Nucleus accumbens (tissue), 56 donors: ENCODE measurements at places on chromosomes 7 and 10.

DNA sequence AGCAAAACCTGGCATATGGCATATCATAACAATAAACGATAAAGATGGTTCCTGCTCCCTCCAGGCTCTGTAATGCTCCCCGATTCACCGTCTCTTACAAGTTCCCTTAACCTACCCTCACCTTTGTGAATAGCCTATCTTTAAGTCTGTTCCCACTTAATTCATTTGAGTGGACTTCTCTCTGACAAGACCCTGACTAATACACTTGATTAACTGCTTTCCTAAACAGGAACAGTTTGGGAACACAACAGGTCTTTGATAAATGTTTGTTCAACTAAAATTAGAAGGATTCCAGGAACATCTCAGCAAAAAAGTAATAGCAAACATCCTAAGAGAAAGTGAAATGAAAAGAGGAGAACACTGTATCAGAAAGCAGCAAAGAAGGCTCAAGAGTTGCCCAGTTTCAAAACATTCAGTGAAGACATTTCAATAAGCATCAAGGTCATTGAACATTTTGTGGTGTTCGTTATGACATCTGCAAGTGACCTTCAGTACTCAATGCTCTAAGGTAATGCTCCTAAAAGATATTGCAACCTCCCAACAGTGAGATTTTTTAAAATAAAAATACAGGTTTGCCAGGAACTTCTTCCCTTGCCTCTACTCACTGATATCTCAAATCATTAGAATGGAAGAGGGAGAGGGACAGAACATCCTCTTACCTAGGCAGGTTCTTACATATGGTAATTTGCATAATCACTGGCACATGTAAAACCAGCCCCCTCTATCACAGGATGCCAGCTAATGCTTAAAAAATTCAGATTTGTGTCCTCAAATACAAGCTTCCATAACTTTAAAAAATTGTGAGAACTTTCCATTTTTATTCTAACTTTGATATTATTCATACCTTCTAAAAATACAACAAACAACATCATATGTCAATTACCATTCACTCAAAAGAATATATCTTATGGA is 11.4 kb upstream of the ARHGAP12 start:
- DNase-seq, result no peak

- DNase-seq, result no peak
Observed at GRCh38 chr7:95593343-95593742, 3.0 kb downstream of the PDK4 start.

DNA sequence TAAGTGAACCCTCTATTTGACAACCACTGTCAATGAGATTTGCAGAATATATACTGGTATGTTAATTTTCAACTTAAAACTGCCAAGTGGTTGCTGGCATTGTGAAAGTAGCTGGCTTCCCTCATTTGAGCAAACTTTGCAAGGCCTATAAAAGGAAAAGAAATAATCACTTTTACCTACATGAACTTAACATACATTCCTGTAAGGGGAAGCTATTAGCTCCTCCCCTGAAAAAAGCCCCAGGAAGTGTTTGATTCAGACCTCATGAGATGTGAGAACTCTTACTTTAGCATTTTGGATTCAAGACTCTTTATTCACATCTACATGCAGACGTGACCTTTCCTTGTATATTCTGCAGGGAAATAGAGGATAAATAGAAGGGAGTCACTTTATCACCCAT is 175.6 kb downstream of the OTUD1 start:
- no peak for DNase-seq

- DNase-seq, result no peak
Observed at GRCh38 chr7:117793521-117793920, 79.7 kb downstream of the CTTNBP2 start.

DNA sequence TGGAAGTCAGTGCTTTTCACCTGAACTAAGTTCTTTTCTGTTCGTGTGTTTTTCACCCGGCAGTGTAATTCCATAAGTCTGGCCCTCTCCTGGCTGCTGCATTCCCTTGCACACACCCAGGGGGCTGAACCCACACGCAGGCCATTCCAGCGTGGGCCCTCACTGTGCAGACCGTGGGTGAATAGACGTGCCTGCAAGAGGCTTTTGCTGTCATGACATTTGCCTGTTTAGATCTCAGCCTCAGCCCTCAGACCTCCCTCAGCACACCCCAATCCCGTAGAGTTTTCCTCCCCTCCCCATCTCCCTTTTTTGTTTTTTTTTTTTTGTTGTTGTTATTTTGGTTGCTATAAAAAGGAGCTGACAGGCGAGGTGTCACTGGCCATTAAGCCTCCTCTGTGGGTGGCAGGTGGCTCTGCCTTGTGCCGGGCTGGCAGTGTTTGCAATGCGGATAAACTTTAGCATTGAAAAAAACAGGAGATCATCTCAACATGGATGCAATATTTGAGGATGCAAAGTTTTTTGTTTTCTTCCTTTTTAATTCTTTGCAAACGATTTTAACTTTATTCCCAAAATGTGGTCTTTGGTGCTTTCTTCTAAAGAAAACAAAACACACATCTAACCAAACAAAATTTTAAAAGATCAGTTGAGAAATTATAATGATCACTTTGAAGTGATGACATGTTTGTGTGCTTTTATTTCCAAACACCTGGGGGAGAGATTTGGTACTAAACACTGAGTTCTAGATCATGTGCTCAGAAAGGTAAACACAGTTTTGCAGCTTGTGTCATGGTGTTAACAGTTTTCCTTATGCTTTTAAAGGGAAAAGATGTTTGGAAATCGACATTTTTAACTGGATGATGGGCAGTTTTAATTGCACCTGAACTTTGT is 58.8 kb downstream of the WDR37 start:
- no peak for DNase-seq

GRCh38 chr10:33559105-33559504 is 224.6 kb upstream of the NRP1 start:
- DNase-seq, result no peak

GRCh38 chr10:49174926-49175500 is 13.2 kb downstream of the TMEM273 start:
- no peak for DNase-seq

DNA sequence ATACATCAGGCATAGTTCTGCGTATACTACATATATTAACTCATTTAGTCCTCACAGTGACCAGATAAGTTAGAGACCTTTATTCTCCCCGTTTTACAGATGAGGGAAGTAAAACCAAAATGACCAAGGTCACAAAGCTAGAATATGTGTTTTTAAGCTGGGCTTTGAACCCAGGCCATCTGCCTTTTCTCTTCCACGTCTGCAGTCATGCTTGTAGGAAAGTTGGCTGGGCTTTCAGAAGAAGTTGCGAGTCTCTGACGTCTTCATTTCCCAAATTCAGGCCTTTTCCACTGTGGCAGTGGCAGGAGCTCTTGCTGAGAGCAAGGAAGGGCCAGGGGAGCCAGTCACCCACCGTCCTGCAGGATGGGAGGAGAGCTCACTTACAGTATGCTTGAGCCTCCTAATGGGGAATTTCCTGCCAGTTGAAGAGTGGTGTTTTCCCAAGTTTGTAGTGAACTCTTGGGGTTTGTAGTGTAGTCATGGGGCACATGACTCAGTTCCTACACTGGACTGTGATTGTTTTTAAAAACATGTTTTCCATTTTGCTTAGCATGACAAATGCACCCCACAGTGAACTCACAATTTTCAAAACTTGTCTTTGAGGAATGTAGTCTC is 34.2 kb downstream of the CYP17A1 start:
- no peak for DNase-seq

- DNase-seq, result no peak
Observed at GRCh38 chr10:4532976-4533375, 293.0 kb upstream of the AKR1E2 start.

GRCh38 chr10:87915989-87916388 is 52.6 kb downstream of the PTEN start:
- no peak for DNase-seq

GRCh38 chr10:78619896-78620295 is 448.9 kb upstream of the ZMIZ1 start:
- DNase-seq, result no peak

- no peak for DNase-seq
Observed at GRCh38 chr7:112481833-112482670, 1.3 kb downstream of the LSMEM1 start.

DNA sequence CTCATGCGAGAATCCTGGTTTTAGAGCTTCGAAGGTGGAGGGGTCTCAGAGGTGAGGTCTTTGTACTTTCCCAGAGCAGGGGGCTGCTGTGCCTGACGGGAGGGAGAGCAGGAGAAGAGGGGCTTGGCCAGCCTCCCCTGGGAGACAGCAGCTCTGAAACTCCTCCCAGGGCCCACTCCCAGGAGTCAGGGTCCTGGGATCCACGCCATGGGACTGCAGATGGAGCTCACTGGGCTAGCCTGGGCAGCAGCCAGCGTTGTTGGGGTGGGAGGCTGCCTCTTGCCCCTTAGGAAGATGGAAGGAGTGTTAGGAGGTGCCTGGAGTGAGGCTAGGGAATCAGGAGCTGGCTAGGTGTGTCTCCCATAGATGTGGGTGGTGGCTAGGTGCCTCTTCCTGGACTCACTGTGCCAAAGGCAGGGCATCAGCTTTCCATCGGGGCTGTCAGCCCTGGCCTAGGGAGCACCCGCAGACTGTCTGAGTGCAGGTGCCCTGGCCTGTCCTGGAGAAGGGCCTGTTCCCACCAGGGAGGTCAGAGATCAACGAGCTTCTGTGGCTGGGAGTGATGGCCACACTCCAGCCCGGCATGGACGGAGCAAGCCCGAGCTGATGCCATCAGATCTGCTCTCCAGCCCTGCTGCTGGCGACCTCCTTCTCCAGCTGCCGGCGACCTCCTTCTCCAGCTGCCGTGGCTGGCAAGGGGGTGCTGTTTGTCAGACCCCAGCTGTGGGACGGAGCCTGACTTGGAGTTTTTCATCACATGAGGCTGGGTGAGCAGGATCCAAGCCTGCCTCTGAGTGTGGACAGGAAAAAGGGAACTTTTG is 111.3 kb downstream of the PTPN20 start:
- no peak for DNase-seq

GRCh38 chr7:149367418-149368180 is 93.3 kb downstream of the ZNF777 start:
- DNase-seq, result no peak

GRCh38 chr10:1375346-1376170 is 319.4 kb downstream of the WDR37 start:
- no peak for DNase-seq

DNA sequence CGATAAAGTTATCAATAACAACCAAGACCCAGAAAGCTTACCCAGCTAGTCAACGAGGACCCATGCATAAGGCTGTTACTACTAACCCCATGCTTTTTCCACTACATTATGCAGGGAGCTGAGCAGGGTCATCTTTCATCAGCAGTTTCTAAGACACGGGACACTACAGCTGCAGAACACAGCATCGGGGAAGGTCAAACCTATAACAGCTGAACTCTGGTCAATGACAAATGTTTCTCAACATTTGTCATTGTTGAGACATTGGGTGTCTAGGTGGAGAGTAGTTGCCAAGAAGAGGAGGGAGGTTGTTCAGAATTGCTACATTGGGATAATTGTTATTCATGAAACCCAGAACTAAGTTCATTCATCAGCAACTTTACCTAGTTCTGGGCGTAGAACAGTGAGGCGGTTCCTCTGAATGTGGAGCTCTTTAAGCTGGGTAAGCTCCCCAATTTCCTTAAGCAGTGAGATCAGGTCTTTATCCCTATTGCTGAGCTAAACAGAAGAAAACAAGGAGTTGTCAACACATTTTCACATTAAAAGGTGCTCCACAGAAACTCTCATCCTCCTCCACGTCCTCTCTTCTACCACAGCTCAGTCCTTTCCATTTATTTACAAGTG is 105.6 kb downstream of the ZNF22 start:
- no peak for DNase-seq

DNA sequence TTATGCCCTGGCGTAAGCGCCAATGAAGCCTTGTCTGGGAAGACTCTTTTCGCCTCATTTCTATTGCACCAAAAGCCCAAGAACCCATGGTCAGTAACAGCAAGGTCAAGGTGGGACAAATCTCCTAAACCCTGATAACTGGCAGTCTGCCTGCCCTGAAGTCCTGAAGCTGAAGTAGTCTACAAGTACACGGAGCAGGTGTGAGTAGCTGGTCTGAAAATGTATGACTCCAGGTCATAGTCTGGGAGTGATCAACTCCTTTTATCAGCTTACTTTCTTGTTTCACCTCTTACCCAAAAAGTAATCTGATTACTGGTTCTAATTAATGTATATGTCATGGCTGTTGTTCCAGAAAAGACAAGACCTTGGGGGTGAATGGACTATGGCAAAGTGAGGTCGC is 107.3 kb upstream of the EFCAB10 start:
- DNase-seq, result no peak

GRCh38 chr7:92681633-92682032 is 91.4 kb upstream of the FAM133B start:
- DNase-seq, result no peak

- DNase-seq, result no peak
Observed at GRCh38 chr7:150402671-150403321, 23.7 kb downstream of the ZNF775 start.

- no peak for DNase-seq
Observed at GRCh38 chr10:37456456-37456855, 331.1 kb downstream of the ANKRD30A start.

DNA sequence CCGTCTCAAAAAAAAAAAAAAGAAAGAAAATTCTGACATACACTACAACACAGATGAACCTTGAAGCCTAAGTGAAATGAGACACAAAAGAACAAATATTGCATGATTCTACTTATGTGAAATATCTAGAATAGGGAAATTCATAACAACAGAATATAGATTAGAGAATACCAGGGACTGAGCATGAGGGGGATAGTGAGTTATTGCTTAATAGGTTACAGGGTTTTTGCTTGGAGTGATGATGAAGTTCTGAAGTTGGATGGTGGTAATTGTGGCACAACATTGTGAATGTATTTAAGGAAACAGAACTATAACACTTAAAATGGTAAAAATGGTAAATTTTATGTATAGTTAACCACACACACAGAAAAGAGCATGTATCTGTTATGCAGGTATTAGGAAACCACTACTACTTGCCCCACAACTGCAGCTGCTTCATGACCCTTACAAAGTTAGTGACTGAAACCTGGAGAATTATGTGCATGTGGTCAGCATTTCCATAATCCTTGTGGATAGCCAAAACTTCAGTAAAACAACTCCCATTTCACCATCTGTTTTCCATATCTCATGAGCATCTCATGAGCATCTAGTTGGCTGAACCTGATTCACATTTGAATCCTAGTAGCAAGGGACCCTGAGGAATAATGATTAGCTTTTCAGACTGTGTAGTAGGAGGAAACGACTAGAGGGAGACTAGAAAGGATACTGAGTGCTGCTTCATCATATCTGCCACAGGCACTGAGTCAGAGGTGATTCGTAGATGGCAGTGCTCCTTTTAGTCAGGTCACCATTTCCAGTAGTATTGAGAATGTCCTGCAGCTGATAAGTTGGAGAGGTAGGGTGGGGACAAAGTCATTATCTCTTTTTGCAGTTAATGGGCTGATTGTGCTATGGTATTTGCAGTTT is 26.3 kb downstream of the SAMD8 start:
- DNase-seq, result no peak
